ENCODE measurements at places on chromosomes 11 and 22.

- DNase-seq, result no peak
Observed at GRCh38 chr11:117395476-117395875, 67.8 kb downstream of the CEP164 start.

DNA sequence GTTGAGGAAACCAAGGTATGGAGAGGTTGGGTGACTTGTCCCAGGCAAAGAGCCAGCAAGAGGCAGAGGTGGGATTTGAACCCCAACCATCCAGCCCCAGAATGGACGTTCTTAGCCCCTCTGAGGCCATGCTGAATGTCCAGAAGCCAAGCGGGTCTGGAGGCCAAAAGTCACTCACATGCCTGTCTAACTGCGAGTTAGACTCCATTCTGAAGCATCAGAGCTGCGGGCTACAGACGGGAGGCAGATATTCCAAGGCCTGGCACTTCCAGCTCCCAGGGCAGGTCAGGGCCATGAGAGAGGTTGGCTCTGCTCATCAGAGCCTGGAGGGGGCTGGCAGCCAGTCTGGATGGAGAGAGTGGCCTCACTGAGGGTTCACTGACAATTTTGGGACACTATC is 616.5 kb downstream of the BRD1 start:
- DNase-seq, result no peak

DNA sequence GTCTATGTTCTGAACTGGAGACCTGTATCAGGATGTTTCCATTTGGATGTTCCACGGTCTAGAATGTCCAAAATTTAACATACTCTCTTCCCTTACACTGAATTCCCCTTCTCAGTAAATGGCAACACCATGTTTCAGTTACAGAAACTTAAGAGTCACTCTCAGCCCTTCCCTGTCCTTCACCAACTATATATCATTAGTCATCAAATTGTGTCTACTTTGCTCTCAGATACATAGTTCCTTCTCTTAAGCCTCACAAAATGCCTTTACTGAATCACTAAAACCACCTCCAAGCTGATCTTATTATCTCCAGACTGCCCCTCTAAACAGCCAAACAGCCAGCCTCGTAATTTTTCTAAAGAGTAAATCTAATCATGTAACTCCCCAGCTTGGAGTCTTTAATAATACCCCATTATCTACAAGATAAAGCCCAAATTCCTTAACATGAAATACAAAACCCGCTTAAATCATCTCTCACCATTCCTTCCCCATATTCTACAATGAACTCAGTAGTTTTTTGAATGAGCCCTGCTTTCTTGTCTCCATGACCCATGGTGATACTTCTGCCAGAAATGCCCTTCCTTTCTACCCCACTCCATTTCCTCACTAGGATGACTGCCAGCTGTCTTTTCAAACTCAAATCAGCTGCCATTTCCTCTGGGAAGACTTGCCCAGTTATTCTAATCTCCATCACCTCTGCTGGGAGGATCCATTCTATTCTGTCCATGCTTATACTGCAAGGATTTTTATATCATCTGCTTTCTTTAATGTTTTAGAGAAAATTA is 102.7 kb upstream of the ARHGAP42 start:
- DNase-seq, result no peak

GRCh38 chr11:33747979-33748378 is 11.8 kb upstream of the CD59 start:
- no peak for DNase-seq

DNA sequence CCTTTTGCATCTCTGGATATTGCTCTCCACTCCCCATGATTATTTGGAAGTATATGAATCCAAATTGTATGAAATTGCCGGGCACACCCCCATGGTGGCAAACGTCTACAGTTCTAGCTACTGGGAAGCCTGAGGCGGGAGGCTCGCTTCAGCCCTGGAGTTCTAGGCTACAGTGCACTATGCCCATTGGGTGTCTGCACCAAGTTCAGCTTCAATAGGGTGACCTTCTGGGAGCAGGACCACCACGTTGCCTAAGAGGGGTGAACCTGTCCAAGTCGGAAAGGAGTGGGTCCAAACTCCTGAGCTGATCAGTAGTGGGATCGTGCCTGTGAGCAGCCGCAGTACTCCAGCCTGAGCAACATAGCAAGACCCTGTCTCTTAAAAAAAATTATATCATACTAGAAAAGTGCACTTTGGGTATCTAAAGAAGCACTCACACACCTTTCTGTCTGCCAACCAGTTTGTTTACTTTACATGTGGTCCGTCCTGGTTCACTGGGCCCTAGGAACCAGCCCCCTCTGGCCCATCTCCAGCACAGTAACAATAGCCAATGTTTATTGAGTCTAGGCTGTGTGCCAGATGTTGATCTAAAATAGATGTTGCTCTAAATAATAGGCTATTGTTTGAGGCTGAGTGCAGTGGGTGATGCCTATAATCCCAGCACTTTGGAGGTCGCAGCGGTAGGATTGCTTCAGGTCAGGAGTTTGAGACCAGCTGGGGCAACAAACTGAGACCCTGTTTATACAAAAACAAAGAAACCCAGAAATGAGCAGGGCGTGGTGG is 16.4 kb upstream of the KAT5 start:
- DNase-seq, result no peak

GRCh38 chr11:83195143-83195466 is 1.6 kb downstream of the ANKRD42 start:
- no peak for DNase-seq

DNA sequence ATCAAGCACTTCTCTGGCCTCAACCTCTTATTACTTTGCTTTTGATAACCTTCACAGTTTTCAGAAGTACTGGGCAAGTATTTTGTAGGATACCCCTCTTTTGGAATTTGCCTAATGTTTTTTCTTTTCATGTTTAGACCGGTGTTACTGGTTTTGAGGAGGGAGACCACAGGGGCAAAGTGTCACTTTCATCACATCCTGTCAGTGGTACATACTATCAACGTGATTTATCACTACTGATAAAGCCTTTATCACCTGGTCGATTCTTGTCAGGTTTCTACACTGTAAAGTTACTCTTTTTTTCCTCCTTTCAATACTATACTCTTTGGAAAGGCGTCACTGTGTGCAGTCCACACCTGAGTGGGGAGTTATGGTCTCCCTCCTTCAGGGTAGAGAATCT is 26.7 kb downstream of the QSER1 start:
- DNase-seq, result no peak

DNA sequence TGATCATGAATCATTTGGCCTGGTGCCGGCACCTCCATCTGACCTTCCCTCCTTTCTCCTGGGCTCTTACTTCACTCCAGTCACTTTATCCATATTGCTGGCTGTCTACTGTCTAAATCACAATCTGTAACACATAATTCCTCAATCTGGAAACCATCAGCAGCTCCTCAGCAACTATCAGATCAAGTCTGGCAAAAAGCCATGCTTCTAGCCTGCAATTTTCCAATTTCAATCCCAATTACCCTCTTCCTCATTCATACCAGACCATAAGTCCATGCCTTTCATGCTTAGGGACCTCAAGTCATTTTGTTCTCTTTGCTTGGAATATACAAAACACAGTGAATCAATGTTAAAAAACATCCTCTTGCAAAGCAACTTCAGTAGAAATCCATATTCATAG is 882.8 kb upstream of the ANO3 start:
- no peak for DNase-seq

DNA sequence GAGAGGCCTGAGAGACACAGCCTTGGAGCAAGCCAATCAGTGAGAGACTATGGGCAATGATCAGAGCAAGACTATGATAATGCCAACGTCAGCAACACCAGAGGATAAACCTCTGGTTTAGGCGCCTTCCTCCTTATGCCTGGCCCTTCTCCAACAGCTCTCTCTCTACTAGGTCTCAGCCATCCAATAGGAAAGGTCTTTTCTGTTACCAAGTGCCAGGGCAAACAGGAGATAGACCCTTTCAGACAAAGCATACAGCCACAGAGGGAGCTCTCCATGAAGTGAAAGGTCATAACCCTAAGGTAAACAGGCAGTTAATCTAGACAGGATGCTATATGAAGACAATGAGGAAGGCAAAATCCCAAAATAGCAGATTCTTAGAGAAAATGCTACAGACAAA is 9.5 kb downstream of the STK33 start:
- no peak for DNase-seq

GRCh38 chr22:49331223-49331815 is 496.4 kb downstream of the BRD1 start:
- no peak for DNase-seq
